ENCODE measurements at places on chromosomes 5 and 9.

DNA sequence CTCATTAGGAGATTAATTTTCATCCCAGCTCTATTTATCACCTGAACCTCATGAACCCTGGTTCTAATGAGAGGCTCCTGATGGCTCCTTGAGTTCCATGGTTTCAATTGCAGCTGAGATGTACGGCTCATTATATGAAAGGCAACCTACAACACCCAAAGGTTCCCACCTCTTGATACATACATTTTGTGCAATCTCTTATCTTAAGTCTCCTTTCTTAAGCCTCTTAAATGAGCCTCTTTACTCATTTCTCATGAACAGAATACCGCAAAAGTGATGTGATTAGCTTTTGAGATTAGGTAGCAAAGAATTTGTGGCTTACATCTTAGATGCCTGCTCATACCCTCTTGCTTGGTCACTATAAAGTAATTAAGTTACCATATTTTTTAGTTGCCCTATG is 1964.0 kb upstream of the CDH6 start:
- DNase-seq: no peak

- DNase-seq: no peak
These were observed 72.8 kb upstream of the EFNA5 start for GRCh38 chr5:107743373-107744000.

- DNase-seq: no peak
These were observed 85.6 kb downstream of the GADD45G start for GRCh38 chr9:89690334-89690912.

DNA sequence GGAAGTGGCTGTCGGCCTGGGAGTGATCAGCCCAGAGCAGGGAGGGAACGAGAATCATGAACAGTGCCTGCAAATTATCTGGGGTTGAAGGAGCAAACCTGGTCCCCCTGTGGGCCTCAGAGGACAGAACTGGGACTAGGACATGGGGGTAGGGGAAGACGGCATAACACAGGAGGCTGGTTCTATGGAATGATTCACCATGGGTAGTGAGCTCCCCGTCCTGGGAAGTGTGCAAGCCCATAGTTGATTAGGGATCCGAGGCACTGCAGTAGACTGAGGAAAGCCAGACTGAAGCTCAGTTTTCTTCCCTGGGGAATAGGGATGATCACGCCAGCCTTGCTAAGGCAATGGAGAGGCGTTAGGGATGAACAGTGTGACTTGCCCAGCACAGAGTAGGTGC is 5.6 kb downstream of the ADGRD2 start:
- no peak for DNase-seq

DNA sequence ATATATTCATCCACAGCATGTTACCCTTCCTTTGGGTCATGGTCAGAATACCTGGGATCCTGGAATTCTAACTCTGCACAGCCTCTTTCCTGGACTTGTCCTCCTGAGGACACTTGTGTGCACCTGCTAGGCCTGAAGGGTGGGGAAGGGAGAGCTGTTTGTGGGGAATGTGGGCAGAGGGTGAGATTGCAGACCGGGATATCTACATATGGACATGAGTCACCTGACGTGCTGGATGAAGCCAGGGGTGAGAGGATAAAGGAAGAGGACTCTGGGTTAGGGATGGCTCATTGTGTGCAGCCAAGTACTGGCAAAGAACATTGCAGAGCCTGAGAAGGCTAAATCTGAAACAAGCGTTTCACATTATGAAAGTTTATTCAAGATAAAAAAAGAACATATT is 241.4 kb upstream of the RPS23 start:
- DNase-seq: no peak

DNA sequence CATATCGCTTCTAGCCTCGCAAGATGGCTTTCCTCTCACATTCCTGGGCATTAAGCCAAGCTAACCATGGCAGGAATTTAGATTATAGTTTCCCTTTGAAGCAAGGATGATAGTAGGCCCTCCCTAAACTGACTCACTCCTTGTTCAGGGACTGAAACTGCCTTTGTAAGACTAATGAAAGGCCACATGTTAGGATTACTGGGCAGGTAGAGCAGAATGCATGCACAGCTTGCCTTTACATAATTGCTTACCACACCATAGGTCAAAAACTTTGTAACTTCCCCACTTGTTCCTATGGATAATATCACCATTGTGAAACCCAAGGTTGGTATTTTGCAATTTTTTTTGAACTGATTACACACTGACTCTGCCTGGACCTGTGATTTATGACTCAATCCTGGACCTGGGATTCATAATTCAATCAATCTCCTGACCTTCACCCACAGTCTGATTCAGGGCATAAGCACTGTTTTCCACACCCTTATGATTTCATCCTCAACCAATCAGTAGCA is 41.0 kb upstream of the PRDM9 start:
- DNase-seq: no peak

DNA sequence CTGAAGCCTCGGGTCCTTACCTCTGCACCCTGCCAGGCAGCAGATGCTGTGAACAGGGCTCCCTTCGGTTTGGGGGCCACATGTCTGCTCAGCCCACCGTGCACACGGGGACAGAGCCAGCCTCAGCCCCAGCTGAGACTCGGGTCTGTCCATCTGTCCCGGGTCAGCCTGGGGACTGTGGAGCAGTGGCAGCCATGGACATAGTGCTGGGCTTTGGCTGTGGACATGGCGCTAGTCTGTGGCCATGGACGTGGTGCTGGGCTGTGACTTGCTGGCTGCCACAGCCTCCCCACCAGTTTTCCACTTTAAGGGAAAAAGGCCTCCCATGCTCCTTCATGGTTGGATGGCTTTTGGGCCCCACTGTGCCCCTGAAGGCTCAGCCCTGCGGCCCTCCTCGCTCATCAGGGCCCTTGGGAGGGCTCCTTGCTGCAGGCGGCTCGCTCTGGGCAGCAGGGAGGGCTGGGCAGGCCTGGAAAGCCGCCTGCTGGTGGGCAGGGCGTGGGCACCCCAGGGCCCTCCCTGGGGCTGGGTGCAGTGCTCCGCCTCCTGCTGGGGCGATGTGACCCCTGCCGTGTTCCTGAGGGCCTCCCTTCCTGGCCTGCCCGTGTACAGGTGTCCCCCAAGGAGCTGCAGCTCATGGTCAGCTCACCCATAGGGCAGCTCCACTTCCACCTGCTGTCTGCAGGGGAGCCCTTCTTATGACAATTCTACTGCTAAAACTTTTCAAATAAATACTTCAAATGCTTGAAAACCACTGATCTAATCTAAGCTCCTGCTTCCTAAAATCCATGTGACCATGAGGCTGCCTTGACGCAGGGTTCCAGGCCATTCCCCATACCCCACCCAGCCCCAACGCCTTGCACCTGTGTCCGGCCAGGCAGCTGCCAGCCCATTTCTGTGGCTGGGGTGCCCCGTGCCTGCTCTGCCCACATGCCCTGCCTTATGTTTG is 112.1 kb upstream of the LMX1B start:
- no peak for DNase-seq

GRCh38 chr9:131228988-131229387 is 47.3 kb downstream of the FAM78A start:
- DNase-seq: no peak

GRCh38 chr5:59254055-59254687 is 639.4 kb downstream of the PDE4D start:
- DNase-seq: no peak

DNA sequence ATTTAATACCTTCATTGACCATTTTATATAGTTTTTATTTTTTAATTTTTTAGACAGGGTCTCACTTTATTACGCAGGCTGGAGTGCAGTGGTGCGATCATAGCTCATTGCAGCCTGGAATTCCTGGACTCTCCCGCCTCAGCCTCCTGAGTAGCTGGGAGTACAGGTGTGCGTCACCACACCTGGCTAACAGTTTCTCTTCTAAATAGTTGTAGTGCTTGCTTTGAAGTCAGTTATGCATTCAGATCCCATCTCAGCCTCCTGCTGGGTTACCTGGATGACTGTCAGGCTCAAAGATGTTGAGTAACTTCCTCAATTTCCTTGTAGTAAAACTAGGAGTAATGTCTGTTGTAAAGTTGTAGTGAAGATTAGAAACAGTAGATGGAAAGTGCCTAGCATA is 21.4 kb downstream of the SNX18 start:
- no peak for DNase-seq

DNA sequence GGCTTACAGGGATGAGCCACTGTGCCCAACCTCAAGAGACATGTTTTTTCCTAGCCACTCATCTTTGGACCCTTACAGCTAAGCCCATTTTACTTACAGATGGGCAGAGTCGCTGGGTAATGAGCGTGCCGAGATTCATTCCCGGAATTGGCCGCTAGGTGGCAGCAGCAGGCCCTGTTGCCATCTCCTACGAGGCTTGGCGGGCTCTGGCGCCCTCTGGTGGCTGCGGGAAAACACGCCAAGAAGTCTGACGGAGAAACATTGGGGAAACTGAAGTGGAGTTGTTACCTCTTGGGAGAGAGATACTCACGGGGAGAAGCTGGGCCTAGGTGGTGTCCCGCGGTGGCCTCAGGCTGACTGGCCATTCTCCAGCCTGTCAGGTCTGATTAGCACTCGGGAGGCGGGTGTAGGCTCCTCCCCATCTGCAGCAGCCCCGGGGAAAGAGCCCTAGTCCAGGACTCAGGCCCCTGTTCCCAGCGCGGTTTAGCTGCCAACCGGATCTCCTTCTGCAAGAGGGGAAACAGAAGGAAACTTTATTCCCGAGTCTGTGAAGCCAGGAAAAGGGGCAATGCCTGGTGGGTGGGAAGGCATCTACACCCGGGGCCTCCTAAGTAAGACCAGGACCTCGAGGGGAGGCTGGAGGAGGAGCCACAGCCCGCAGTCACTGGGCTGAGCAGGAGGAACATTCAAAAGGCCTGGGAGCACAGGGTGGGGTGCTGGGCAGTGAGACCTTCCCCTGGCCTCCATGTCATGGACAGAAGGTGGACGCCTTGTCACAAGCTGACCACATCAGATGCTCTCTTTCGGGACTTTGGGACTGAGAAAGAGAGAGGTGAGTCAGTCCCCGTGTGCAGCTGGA is 9.7 kb downstream of the PTGES2 start:
- DNase-seq: peak; percentile 96

- DNase-seq: no peak
These were observed 67.1 kb downstream of the ALDH7A1 start for GRCh38 chr5:126527892-126528291.

DNA sequence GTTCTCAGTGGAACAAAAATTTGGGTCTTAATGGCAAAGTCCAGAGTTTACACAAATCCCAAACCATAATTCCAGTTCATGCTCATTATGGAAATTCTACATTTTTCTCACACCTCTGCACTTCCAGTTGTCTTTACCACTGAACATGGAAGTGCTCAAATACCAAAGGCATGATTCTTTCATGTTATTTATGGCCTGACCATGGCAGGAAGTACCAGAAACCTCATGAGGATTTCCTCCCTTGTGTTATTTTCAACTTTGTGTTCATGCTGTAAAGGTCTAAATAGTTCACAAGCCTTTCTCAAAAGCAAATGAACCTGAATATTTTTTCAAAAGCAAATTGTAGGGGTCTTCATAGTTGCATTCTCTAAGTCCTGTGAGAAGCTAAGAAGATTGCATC is 82.0 kb upstream of the ITGA1 start:
- DNase-seq: no peak

GRCh38 chr9:107137495-107138202 is 145.4 kb upstream of the RAD23B start:
- no peak for DNase-seq

GRCh38 chr5:6868171-6868570 is 154.9 kb downstream of the TENT4A start:
- DNase-seq: no peak

- DNase-seq: no peak
These were observed 1.4 kb downstream of the GNAQ start for GRCh38 chr9:78030296-78030552.

- DNase-seq: no peak
These were observed 2.5 kb upstream of the EIF4EBP3 start for GRCh38 chr5:140544986-140545385.

DNA sequence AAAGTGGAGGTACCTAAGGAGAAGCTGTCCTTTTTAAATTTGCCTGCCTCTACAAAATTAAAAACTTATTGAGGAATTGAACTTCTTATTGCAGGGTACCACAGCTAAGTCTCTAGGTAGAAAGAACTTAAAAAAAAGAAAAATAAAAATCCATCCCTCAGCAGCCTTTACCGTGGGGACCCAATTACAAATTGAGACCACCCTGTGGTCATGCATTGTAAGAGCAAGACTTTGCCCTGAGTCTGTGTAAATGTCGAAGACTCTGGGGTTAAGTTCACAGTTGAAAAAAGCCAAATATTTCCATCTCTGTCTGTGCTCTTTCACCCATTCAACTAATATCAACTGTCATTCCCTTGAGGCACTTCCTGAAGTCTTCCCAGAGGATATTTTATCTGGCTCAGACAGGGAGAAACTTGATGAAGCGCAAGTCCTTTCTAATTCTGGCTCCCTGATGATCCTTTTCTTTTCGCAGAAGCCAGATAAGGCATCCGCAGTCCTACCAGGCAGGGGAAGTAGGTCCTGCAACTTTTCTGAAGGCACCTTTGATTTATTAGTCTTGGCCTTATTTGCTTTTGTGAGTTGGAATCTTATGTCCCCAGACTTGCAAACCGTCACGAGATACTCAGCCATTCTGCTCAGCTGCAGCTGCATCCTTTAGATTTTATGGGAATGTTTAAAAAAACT is 323.8 kb upstream of the WWC1 start:
- DNase-seq: no peak
